ENCODE measurements at places on chromosomes 3 and 15. TPM values are rescaled to one million over a fixed set of nuclear protein-coding genes. Genes with fewer than 3 reads are reported as not detected.

TEX55 gene
- not detected for total RNA-seq

ZPLD1 gene
- total RNA-seq = 0.26 TPM

PPM1L gene
- 10.3 TPM for total RNA-seq

TMCO5A gene
- not detected for total RNA-seq

KY gene
- total RNA-seq = 4.8 TPM

CCDC50 gene
- 64.0 TPM for total RNA-seq

FBLN2 gene
- 53.0 TPM for total RNA-seq

PPP1R14D gene
- not detected for total RNA-seq

APBA2 gene
- 2.2 TPM for total RNA-seq

PFKFB4 gene
- 13.3 TPM for total RNA-seq

ITIH3 gene
- 0.11 TPM for total RNA-seq

ACAN gene
- total RNA-seq = 1,316 TPM

VEPH1 gene
- 55.6 TPM for total RNA-seq

PLA1A gene
- 0.32 TPM for total RNA-seq
